Uterus (tissue), 4 donors: ENCODE measurements at places on chromosomes 5 and 9. TPM values are rescaled to one million over a fixed set of nuclear protein-coding genes. Genes with fewer than 3 reads are reported as not detected.

DNA sequence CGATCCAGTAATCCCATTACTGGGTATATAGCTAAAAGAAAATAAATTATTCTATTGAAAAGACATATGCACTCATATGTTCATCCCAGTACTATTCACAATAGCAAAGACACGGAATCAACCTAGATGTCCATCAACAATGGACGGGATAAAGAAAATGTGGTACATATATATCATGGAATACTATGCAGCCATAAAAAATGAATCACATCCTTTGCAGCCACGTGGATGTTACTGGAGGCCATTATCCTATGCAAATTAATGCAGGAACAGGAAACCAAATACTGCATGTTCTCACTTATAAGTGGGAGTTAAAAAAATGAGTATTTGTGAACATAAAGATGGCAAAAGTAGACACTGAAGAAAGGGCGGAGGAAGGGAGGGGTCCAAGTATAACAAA lies 16.6 kb upstream of the IRGM start:
- no peak for DNase-seq

DNA sequence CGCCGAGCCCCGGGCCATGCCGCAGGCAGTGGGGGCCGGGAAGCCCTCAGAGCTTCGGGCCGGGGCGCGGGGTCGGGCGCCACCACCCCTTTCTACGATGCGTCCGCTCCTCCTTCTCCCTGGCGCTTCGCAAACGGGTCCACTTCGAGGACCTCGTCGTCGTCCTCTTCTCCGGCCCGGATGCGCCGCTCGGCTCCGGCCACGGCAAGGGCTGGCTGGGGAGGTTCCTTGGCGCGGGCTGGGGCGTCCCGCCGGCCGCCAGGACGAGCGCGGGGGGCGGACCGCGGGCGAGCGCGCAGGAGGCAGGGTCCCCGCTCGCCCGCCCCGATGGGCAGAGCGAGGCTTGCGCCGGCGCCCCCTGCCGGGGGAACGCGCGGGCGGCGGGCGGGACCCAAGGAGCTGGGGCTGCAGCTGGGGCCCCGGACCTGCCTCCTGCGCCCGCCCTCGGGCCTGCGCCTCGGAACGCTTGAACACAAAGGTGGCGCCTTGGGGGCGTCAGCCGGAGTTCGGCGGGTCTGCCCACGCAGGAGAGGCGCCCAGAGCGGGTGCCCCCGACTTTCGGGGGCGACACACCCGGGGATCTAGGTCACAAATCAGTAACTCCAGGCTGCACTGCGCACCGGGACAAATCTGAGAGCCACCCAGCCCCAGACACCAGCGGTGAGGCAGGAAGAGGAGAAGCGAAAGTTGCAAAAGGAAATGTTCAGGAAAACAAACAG lies at the start of gene ROR2:
Gene ROR2, minus strand, starts transcription at position 283 of the 719 bp plus-strand sequence.
- peak; percentile 74 for DNase-seq

GRCh38 chr5:10539687-10539998 lies 24.2 kb upstream of the ANKRD33B start:
- no peak for DNase-seq

Gene NAIP
- total RNA-seq = 23.2 TPM

DNA sequence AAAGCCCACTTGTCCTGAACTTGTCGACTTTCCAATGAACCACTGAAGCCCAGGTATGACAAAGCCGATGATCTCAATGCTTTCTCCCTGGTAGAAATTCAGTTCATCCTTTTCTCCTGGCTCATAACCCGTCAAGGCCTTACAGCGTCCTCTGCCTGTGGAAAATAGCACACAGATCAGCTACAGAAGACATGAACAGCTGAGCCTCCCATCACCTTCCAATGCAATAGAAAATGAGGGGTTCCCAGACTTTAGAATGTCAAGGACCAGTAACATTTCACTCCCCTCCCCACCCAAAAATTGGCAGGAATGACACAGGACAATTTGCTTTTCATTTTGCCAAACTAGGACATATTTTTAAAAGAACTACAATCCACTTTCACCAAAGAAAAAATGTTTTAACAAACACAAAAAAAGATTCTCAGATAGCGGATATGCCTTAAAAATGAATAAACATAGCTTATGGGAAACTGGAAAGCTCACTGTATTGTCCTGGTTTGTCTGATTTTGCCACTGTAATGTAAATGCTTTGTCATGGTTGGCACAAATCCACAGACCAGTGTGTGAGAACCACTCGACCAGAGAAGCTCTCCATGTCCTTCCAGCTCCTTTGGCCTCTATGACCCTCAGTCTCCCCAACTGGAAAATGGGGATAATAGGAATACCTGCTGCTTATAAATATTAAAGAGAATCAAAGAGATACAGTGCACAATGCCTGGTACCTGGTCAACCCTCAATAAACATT lies 24.4 kb downstream of the SH3TC2 start:
- no peak for DNase-seq

DNA sequence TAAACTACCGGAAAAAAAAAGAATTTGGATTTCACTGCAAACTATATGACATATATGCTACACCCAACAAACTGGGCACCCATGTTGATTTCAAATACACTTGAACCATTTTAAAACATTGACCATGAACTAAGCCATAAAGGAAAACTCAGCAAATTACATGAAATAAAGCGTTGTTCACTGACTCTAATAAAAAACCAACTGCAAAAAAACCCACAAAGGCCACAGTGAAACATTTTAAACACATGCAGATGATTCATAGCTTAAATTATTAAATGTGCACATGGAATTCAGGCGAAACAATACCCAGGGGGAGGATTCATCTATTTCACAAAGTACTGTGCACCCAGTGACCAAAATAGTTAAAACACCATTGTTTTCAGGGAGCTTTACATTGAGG lies 33.3 kb downstream of the MTRR start:
- DNase-seq = no peak

GRCh38 chr9:26261503-26262330 lies 583.5 kb upstream of the TUSC1 start:
- no peak for DNase-seq

- DNase-seq = peak; percentile 20
Observed at GRCh38 chr5:76867827-76868693, 18.2 kb downstream of the S100Z start.

DNA sequence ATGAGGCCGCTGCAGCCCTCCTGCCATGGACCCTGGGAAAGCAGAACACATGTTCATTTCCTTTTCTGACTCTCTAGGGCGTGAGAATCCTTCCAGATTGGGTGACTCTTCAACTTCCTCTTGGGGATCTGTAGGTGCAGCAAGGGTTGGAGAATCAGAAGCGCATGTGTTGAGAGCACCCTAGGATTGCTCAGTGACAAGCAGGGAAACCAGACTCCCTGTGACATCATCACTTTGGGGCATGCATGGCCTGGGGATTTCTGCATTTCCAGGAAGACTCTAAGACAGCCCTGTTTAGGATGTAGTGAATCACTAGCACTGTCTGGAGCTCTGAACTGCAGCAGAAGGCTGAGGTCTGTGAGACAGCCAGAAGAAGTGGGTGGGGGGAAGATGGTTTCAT lies 15.1 kb upstream of the LCP2 start:
- DNase-seq = no peak

- no peak for DNase-seq
Observed at GRCh38 chr5:62260513-62260912, 45.5 kb upstream of the KIF2A start.

DNA sequence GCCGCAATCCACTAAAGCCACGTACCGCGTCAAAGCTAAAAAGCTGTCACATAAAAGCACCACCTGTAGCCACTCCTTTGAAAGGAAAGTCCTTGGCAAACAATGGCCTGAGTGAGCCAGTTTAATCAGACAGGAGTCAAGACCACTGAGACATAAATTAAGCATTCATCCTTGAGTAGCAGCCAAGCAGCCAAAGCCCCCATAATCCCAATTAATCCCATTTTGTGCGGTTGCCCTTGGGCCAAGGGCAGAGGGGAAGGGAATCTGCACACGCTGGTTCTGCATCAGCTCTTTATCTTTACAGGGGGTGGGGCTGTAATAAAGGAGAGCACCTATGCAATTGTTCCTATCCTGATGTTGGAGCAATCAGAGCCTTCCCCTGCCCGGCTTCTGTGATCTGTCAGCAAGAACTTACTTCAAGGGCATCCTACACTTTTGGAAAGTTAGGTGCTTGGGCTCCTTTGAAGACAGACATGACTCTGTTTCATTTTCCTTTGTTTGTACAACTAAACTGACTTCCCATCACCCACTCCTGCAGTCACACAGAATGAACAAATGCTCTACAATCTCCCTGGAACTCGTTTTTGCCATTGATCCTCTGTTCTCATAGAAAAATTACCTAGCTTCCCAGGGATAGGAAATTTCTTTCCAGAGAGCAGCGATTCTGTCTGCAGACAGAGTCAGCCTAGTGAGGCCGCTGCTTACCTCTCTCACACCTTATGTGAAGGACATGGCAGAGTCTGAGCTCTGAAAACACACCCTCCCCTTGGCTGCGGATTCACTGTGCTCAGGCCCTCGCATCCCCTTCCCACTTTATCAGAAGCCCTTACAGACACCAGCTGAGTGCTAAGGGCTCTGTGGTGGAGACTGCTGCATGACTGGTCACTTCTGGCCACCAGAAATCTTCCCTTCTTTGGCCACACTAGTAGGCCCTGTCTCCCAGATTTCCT lies 116.2 kb upstream of the TBCA start:
- DNase-seq = no peak

DNA sequence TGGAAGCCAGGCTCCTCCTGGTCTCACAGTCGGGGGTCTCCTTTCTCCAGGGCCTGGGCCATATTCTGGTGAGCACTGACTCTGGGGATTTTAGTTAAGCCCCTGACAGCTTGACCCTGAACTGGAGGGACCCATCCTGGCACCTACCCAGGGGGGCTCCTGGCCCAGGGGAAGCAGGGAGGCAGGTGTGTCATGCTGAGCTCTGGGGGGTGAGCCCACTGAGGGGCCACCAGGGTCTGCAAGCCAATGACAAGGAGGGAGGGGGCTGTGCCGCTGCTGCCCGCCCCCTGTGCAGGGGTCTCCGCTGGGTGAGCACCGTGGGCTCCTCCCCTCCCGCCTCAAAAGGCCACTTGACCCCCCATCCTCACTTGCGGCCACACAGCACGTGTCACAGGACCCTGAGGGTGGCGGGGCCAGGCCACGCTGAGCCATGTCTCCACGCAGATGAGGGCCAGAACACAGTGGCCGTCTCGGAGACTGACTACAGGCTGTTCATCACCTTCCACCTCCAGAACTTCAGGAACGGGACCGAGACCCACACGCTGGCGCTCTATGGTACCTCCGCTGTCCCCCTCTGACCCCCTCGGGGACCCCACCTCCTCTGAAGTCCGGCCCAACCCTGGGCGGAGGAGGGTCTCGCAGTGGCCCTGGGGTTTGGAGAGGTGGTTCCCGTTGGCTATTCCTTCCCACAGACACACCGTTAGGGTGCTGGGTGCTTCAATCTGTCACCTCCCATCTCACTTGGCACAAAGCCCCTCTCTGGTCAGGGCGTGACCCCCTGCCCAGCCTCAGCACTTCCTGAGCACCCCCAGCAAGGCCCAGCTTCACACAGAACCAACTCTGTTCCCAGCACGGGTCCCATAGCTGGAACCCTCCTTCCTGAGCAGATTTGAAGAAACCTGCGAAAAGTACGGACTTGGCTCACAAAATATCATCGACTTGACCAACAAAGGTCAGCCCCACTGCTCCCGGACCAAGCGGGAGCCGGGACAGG lies 2.0 kb downstream of the LCN9 start:
- DNase-seq = no peak

GRCh38 chr9:118215549-118215948 lies 511.3 kb downstream of the TLR4 start:
- no peak for DNase-seq
